ENCODE measurements at places on chromosomes 12 and 14.

DNA sequence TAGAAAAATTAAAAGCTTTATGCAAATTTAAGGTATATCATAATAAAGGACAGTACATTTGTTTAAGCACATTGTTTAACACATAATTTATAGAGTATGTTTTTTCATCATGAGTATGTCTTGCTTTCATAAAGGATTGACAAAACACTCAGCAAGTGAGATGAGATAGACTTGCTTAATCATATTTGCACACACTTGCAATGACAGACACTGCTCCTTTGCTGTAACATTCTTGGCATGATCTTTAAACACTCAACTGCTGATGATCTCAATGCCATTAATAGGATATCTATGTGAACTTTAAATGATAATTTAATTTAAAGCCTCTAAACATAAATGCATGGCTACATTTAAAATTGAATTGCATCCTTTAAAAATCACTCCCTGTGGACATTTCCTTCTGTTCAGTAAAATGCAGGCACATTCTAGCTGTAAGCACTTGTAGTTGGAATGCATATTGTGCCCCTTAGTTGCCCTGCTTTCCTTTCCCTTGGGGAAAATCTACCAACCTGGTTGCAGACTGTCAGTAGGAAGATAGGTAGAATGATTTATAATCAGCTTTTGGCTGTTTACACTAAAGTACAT is 979.0 kb downstream of the TMTC2 start:
- no peak for DNase-seq

GRCh38 chr12:43315961-43316360 is 236.0 kb downstream of the ADAMTS20 start:
- peak; percentile 81 for DNase-seq

DNA sequence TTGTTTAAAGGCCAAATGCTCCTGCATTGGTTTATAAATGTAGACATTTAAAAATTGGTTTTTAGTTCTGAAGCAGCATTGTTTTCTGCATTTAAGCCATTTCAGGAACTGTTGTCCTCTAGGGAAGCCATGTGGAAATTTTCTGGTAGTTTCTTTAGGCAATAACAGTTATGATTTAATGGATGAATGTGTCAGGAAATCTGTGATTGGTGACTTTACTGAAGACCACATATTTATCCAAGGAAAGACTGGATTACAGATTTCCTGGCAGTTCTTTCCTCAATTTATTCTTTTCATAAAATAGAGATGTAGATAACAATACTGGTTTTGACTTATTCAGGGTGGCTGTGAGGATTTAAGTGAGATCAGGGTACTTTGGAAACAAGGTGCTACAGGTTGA is 27.6 kb downstream of the TBC1D15 start:
- DNase-seq, result no peak

- DNase-seq, result no peak
These were observed 160.1 kb downstream of the BRMS1L start for GRCh38 chr14:35986219-35986573.

DNA sequence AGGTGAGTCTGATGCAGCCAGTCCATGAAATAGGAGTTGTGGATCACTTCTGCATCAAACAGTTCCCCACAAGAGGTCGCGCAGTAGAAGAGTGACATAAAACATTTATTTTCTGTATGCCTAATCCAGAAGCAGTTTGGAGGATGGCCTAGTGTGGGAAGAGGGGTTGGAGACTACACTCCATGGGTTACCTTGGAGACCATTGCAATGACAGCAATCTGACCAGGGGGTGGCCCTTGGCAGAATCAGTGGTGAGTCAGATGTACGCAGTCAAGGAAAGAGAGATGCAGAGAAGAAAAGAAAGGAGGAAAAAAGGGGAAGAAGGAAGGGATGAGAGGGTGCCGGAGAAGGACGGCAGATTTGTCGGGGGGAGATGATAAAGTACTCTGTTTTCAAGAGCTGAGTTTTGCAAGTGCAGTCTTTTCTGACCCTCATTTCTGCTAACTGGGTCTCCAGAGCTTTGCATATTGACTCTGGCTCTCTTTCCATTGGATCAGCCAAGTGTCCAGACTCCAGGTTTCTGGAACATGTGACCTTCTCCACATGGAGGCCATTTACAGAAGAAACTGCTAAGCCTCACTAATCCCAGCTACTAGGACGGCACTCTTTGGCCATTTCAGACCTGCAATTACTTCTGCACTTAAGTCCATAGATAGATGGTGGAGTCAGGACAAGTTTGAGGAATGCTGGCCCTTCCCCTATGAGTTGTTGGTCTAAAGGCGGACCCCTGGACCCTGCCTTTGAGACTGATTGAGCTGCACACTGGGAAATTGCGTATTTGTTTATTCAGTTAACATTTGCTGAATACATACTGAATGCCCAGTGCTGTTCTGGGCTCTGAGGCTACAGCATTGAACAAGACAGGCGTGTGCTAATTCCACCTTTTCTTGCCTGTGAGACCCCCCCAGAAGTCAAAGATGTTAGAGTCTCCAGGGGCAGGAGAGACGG is 424.2 kb downstream of the BCL11B start:
- DNase-seq, result peak; percentile 6

DNA sequence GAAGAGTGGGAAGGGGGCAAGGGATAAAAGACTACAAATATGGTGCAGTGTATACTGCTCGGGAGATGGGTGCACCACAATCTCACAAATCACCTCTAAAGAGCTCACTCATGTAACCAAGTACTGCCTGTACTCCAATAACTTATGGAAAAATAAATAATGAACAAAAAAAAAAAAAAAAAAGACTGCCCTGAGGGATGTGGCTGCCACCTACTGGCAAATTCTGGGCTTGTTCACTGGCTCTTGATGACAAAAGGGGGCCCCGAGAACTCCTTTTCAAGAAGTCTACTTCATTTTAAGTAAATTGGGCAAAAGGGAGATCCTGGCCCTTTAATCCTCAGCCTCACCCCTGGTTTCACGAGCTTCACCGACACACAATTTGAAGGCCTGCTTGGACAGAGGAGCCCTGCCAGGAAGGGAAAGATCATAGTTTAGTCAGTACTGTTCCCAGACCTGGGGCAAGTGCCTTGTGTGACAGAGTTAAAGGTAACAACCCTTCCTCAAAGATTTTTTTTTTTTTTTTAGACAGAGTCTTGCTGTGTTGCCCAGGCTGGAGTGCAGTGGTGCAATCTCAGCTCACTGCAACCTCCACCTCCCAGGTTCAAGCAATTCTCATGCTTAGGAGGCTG is 26.1 kb upstream of the STAC3 start:
- DNase-seq, result peak; percentile 40

GRCh38 chr12:42118136-42118879 is 26.4 kb downstream of the GXYLT1 start:
- DNase-seq, result peak; percentile 33

GRCh38 chr12:113443030-113443539 is 20.9 kb downstream of the SDSL start:
- no peak for DNase-seq

GRCh38 chr14:103158688-103159087 is 35.4 kb downstream of the TNFAIP2 start:
- no peak for DNase-seq

DNA sequence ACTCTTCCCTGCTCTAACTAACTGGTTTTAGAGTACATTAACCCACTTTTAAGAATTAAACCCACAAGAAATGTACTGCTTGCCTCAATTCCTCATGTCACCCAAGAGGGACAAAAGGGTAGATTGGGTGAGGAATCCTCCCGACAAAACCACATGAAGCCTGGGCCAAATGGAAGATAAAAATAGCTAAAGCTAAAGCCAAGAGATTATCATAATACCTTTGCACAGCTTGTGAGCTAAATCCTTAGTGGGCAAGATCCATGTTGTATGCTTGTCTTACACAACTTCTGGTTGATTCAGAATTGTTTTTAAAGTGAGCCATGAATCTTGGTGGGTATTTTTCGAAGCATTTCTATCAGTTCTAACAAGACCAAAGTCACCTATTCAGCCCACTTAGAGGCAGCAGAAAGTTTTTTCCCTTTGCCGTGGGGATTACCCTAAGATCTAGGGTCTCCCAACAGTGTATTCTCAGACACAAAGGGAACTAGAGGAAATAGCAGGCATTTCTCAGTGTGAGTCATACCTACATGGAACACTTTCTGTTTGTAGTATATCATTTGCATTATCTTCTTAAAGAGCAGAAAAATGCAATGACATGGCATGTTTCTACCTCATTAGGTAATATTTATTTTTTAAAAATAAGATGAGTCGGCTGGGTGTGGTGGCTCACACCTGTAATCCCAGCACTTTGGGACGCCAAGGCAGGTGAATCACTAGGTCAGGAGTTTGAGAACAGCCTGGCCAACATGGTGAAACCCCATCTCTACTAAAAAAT is 616.6 kb downstream of the KCNH5 start:
- DNase-seq, result peak; percentile 79

DNA sequence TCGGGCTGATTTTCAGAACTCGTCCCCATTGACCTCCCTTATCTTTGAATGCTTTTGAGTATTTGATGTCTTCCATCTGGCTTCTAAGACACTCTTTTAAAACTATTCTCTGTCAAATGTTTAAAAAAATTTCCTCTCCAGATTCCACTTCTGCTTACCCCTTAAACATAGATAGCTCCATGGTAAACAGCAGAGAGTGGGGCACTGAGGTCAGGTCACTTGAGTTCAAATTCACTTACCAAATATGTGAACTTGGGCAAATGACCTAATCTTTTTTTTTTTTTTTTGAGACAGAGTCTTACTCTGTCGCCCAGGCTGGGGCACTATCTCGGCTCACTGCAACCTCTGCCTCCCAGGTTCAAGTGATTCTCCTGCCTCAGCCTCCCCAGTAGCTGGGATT is 126.8 kb upstream of the CPSF6 start:
- DNase-seq, result no peak

- DNase-seq, result no peak
These were observed 507.9 kb downstream of the PRKD1 start for GRCh38 chr14:29419736-29420135.
